Stimulated activated CD8-positive, alpha-beta memory T cell treated with anti-CD3 and anti-CD28 coated beads, Interleukin-7, amount 100 ng/mL, for 48 hours (primary cell): ENCODE measurements at places on chromosomes 6 and 20.

- DNase-seq = no peak
Measured at GRCh38 chr6:70421509-70421908, 8.2 kb downstream of the FAM135A start.

DNA sequence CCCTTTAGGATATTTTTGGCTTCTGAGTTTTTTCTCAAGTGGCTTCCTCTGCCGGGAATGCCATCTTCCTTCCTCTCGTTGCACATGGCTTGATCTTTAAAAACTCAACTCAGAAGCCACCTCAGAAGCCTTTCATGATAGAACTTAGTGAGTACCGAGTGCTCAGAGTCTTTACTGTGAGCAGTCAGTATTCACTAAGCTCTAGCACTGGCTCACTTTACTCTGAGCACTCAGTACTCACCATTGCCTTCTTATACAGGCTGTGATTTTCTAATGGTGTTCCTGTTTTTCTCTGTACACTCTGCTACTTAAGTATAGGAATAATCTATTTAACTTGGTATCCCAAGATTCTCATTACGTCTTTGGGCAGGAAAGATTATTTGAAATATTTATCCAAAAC is 116.2 kb downstream of the PFDN4 start:
- no peak for DNase-seq

- DNase-seq = no peak
Measured at GRCh38 chr6:81144346-81144745, 608.1 kb downstream of the TENT5A start.

DNA sequence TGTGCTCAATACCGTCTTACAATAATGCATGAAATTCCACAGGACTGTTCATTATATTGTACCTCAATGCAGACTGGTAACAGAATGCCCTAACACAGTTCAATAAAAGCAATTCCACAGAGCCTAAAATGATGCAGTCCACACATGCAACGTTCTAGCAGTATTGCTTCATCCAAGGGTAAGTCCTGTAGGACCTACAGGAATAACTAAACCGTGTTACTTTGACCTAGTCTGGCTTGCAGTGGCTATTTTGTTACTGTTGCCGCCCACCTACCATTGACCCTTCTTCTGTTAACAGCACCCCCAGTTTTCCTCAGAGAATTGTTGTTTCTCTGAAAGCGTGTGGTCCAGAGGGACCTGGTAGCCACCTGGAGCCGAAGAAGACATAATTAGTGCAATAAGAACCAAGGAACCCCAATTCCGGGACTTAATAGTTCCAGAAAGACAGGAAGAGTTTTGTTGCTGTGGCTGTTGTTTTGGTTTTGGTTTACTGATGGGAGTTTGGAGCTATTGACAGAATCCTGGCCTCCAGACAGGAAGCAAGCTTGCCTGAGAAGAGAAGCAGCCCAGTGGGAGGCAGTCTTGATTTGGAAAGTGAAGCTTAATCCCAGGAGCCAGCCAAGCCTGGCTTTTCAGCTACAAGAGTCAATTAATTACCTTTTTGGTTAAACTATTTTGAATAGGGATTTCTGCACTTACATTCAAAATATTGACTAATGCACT is 91.3 kb downstream of the FRK start:
- no peak for DNase-seq

GRCh38 chr6:75484535-75484934 is 9.1 kb downstream of the FILIP1 start:
- DNase-seq = no peak

GRCh38 chr6:35547676-35548075 is 35.0 kb upstream of the TULP1 start:
- no peak for DNase-seq

- no peak for DNase-seq
Measured at GRCh38 chr6:10441655-10442009, 26.8 kb upstream of the TFAP2A start.

- no peak for DNase-seq
Measured at GRCh38 chr20:36543184-36544133, 2.1 kb downstream of the MYL9 start.

DNA sequence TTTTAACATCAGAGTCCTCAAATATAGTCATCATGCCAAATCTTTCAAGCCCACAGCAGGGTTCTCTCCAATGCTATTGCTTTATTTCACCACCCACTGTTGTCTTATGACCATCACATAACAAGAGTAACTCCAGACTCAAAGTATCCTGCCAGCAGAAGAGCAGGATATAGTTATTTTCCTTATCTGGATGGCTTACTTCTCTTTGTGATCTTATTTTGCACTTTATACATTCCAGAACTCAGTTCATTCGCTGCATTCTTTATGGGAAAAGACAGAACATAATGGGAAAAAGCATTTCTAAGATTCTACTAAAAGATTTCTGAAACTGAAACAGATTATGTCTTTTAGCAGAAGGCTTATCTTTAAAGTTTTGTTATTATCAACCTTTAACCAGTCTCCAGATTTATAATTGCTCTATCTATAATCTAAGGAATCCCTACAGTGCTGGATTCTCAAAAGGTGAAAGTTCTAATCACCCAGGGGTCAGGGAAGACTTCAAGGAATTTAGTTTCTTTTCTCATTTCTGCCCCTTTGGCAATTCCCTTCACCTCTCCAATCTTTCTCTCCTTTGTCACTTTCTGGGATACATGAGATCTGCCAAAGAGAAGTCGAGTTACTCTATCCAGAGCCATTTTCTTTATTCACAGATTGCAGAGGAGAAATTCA is 190.4 kb downstream of the TPBG start:
- DNase-seq = no peak

DNA sequence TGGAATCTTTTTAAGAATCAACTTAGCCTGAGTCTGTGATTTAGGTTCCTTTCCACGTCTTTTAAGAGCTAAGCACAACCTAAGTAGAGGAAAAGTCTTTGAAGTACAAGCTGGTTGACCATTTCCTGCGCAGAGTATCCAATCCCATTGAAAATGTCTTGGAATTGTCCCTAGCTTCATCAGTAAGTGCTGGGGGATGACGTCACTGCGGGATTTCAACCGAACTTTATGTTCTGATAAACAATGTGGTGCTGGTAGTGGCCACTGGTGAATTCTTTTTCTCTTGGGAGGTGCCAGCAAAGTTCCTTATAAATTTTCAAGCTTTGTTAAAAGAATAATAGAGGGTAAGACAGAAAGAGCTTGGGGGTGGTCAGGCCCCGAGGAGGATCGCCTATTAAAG is 69.2 kb downstream of the PDE7B start:
- DNase-seq = no peak

- DNase-seq = no peak
Measured at GRCh38 chr6:105482227-105482844, 79.5 kb upstream of the PREP start.

DNA sequence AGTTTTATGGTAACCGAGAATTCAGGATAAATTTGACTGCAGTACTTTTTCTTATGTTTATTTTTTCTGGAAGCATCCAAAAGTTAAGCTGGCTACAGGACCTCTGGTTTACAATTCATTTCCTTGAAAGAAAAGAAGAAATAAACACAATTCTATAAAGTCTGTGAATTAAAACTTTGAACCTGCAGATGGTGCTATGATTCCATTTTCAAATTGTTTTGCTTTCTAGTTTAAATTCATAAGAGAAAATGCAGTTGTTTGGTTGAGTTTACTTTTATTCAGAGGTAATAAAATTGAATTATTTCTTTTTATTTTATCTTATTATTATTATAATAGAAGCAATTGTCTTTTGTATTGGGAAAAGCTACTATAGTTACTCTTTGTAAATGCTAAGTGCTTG is 1.8 kb upstream of the VIP start:
- no peak for DNase-seq

- no peak for DNase-seq
Measured at GRCh38 chr20:2195614-2196013, 94.0 kb downstream of the STK35 start.

GRCh38 chr6:117933471-117933870 is 26.4 kb downstream of the SLC35F1 start:
- DNase-seq = no peak

DNA sequence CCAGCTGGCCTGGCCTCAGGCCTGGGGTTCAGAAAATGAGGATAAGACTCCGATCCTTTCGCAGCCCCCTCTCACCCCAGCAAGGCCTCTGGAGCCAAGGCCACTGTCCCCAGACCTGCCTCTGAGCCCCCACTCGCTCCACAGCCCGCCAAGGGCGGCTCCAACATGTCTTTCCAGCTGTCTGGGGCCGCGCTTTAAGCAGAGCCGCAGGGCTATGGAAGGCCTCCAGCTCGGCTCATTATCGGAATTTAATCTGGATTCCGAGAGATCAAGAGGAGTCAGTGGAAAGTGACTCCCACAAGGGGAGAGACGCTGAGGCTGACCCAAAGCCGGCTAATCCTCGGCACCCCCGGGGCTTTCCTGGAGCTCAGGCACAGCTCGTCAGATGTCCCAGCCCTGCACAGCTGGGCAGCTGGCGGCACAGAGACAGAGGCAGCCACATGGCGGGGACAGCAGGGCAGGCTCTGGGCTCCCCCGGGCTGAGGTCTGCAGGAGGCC is 41.8 kb downstream of the BMP7 start:
- DNase-seq = no peak

DNA sequence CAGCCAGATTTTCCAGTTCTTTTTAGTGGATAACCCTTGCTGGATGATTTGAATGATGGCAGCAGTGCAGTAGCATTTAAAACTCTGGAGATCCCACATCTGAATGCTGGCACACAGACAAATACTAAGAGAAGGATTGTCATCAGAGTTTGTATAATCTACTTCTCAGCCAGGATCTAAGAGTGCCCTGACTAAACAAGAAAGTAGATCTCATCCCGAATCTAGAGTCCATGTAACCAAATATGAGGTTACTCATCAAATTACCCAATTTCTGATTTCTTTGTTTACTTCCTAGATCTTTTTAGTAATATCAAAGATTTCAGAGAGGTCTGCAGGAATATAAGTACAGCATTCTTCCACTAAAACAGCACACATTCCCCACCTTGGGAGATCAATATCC is 7.8 kb downstream of the TMC2 start:
- no peak for DNase-seq

GRCh38 chr6:158769234-158769770 is 49.9 kb downstream of the EZR start:
- no peak for DNase-seq

DNA sequence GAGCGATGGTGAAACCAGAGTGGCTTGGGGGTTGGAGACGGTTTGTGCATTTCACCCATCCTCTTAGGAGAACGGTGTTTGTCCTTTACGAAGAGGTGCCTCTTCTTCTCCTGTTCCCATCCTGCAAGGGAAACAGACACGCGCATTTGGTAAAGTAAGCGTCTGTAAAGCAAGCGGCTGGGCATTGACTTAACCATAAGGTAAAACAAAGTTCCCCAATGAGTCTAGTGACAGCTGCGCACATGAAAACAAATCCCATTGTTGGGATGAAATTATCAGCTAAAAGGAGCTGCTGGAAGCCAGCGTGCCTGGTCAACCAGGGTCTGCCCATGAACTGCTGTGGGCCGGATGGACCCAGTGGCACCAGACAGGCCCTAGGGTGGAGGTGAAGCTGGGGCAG is 5.8 kb downstream of the BHLHE23 start:
- DNase-seq = no peak

- DNase-seq = no peak
Measured at GRCh38 chr6:29705389-29706231, 17.6 kb upstream of the HLA-F start.

DNA sequence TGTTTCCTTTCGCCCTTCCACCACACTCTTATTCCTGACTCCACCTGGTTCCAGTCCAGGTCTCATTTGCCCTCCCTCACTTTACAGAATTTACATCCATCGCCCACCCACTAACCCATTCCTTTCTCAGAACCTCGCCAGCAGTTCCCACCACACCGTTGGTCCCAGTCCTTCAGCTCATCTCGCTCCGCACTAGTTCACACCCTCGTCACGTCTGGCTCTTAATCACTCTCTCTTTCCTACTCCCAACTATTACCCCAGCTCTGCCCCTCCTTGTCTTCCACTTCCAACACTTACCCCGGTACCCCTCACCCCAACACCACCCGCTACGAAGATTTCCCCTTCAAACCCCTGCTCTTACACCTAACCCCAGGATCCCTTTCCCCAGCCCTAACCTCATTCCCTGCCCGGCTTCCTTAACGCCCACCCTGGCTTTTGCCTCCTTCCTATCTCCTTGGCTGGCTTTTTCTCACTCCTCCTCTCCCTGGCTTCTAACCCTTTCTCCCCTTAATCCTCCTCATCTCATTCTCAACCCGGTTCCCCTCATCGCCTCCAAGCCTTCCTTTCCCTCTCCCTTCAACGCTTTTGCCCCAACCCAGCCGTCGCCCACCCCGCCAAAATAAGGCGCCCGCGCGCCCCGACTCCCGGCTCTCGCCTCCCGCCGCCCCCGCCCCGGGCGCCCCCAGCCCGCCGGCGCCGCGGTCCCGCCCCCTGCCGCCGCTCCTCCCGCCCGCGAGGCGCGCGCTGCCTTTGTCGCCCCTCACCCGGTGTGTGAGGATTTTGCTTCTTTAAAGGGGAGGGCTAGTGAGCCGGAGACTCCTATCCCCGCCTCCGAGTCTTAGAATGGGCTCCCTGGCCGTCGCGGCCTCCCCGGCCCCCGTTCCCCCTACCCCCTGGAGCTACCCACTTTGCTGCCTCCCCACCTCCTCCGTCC is 542 bp downstream of the USP49 start:
- DNase-seq = no peak

DNA sequence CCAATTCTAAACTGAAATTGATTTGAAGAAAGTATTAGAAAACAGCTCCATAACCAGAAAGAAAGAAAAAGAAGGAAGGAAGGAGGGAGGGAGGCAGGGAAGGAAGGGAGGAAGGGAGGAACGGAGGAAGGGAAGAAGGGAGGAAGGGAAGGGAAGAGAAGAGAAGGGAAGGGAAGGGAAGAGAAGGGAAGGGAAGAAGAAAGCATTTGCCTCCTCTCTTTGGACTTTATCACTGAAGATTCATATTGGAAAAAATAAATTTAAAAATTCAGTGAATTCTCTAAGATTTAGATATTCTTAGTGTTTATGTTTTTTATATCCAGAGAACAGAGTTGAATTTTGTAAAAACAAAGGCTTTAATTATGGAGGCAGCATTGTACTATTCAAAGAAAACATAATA is 68.5 kb upstream of the NXT1 start:
- DNase-seq = no peak

DNA sequence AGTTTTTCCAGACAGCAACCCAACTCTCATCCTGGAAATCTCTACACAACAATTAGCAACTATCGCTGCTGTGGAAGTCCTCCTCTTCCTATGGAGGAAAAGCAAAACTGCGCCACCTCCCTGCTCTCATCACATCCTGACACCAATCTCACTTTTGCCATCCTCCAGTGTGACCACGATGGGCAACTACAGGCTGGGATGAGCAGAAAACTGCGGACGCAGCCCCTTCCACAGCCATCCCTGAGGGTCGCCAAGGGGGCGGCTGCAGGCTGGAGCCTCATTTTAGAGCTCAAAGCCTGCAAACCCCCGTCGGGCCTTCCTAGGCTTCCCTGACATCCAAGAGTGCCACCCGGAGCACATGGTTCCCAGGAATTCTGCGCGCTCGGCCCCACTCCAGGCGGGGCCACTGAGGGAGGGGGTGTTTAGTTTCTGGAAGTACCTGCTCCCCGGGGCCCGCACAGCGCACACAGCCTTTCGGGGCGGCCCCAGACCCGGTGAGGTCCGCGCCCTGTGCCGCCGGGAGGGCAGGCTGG is 1.2 kb downstream of the TCFL5 start:
- no peak for DNase-seq
